Kidney (tissue), 22 donors: ENCODE measurements at places on chromosomes 12 and 14.

DNA sequence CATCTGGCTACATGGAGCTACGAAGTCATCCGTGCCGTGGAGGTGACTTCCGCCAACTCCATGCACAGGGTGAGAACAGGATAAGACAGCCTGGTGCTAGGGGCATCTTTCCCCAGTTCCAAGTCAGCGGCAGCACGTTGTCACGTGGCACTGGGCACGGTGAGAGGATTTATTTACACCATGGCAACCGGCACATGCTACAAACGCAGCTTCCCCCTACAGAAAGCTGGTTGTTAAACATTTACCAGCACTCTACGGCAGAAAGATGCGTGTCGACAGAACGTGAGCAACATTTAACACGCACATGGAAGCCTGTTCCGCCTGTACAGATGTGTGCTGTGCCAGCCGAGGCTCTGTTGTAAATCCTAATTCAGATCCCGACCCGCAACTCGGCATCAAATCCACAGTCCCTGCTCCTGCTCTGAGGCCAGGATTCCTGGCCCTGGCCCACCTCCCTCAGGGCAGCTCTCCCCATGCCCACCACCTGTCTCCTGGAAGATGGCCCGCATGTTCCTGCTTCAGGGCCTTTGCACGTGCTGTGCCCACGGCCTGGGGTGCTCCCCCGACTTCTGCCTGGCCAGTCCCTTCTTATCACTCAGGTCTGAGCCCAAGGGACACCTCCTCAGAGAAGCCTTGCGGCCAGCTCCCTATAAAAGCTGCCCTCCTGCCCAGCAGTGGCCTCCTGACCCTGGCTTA is 114.1 kb downstream of the RFLNA start:
- no peak for DNase-seq

DNA sequence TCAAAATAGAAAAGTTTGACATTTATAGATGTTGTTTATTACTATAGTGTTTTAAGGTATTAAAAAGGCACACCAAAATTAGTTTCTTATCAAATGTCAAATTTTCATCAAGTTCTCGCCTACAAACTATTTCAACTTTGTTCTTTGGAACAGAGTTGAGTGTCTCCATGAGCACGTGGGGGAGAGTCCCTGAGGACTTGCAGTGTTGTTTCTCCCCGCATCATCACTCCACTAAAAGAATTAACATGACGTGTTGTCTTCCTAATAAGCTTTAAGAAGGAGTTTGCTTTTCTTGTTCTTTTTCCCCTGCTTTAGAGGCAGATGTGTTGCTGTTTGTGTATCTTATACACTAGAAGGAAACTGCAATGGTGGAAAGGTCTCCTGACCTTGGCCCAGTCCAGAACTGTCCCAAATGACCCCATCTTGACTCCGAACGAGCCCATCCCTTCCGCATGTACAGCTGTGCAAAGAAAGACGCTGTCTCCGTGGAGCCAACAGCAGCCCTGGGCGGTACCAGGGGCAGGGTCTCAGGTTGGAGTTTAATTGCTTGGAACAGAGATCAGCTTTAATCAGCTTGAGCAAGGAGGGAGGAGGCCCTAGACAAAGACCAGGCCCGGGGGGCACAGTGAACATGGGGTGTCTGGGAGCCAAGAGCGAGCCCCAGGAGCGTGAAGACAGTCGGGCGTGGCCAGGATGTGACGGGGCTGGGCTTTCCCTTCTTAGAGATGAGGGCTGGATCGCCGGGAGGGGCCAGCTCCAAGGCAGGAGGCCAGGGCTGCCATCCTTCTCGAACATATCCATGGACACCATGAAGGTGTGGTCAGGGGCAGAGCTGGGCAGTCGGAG is 215.4 kb upstream of the RTL1 start:
- DNase-seq = peak; percentile 16

DNA sequence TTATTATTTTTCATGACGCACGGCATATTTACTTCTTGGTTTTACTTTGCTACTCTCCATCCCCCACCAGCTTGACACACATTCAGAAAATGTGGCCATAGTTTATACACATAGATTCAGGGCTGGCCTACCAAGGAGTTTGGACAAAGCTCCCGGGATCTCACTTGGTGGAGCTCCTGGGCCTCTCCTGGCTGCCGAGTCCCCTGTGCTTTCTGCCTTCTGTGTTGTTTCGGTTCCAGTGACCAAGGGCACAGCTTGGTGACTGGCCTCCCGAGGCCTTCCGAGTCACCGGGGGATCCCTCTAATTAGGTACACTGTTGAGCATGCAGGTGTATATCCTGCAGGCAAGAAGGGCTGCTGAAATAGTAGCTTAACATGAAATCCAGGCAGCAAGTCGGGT is 63.5 kb downstream of the RGS6 start:
- no peak for DNase-seq

- no peak for DNase-seq
Observed at GRCh38 chr14:23660290-23661226, 24.4 kb downstream of the DHRS2 start.
